ENCODE measurements at places on chromosomes 7 and 10.

- no peak for DNase-seq
These were observed 29.7 kb downstream of the PARP12 start for GRCh38 chr7:140033036-140033435.

DNA sequence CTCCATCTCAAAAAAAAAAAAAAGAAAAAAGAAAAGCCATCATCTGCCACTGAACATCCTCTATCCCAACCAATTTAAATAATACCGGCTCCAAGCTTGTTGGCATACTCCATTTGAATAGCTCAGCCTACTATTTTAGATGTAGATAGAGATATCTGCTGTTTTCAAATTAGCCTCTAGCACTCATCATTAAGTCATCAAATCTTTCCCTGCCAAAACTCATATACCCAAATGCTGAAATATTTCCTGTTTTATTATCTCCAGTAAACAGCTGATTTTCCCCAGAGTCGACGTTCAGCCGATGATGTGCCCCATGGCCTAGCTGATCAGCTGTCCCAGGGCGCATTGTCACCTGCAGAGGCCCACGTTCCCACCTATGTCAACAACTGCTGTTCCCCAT is 34.5 kb upstream of the FRMD4A start:
- DNase-seq: no peak

DNA sequence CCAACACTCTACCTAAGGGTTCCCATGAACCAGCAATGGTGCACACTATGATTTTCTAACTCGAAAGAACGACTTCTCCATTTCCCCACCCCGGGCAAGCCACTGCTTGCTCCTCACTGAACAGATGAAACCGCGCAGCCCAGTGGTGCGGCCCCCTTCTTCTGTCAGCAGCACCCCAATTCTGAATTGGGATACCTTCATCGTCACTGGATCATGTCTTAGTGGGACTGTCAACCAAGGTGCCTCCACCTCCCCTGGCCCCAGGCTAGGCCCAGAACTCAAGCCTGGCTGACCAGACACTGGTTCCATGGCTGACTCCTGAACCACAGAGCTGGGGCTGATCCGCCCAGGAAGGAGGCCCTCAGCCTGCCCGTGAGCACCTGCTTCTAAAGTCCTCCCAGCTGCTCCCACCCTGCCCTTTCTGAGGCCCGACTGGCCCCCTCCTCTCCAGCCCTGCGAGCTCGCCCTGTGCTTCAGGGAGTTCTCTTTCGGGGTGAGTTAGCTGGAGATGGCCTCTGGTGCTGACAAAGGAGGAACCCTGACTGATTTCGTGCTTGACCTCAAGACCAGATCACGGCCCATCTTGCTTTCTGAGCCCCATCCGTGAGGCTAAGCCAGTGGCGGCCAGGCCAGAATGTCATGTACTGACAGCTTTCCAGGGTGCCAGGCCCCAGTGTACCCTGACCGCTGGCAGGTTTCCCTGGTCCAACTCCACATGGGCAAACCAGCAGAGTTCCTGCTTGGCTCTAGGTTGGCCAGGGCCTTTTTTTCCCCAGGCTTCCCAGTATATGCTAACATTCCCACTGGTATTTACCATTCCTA is 44.5 kb downstream of the FAM53B start:
- DNase-seq: no peak

DNA sequence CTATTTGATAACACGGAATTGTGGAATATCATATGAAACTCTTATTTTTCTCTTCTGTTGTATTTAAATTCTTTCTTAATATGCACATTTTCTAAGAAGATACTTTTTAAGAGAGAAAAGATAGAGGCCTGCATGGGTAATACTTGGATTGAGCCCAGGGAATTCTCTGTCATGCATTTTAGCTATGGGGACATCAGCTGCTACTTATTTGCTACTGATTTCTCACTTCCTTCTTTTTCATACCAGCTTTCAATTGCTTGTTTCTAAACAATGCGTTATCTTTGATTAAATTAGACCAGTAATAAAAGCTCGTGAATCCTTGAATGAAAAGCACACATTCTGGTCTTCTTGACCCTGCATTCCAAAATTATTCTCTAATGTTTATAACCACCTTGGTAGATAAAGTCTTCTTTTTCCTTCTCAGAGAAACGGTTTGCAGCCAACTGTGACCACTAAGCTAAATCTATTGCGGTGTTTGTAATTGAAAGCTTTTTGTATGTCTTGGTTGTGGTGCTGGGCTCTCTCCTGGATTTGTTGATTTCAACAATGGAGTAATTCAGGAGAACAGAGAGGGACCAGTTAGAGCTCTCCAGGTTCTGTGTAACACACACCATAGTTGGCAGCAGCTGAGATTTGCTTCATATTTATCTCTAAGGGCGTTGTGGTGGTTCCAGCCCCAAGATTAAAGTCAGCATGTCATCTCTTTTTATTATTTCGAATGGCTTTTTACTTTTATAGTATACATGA is 139.3 kb downstream of the PPP1R9A start:
- DNase-seq: peak; percentile 75

GRCh38 chr10:28897617-28898464 is 220.5 kb downstream of the BAMBI start:
- no peak for DNase-seq

DNA sequence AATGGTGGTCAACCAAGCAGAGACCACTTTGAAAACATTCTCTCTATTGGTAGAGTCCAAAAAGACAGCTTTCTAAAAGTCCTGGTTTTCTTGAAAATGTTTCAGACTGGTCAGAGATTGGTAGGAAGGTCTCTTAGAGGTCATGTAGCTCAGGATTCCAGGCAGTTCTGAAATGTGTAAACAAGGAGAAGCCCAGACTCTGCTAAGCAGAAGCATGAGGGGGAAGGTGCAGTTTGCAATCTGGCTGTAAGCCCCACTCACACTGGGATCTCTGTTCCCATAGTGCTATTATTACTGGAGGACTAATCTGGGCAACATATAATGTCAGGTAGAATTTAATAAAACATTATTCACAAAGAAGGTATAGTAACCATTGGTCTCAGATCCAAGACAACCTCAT is 101.1 kb downstream of the MAGI2 start:
- DNase-seq: no peak

DNA sequence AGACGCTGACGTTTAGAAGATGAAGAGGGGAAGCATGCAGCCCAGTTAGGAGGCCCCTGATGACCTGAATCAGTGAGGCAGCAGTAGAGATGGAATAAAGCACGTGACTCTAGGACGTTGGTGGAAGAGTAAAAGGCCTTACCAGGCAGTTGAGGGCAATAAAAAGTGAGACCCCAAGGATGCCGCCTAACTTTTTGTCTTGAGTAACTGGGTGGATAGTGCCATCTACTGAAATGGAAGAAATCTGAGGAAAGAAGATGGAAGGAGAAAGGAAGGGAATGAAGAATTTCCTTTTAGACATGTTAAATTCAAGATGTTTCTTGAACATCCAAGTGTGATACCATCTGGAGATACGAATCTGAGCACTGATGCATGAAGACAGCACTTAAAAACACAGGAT is 220.0 kb upstream of the LRRN3 start:
- DNase-seq: no peak

- DNase-seq: no peak
These were observed 108.3 kb downstream of the MTERF1 start for GRCh38 chr7:91771921-91772815.

GRCh38 chr7:129438281-129438838 is 4.1 kb downstream of the STRIP2 start:
- no peak for DNase-seq

- DNase-seq: no peak
These were observed 60.2 kb downstream of the FIGNL1 start for GRCh38 chr7:50389961-50390360.

DNA sequence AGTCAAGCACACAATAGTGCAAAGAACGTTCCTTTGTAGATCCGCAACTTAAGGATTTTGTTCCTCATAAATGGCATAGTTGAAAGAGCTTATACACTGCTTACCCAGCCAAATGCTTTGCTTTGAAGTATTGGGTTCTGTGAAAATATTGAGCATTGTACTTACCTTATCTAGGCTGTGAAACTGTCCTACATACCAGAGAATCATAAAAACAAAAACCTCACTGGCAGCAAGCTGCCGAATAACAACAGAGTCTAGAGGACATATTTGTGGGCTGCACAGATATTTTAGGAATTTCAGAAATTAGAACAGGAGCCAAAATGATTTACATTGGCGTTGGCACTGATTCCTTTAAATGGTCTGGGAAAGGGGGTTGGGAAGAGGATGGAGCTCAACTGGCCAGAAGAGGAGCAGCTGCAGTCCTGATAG is 174.8 kb downstream of the RTKN2 start:
- DNase-seq: peak; percentile 71

- DNase-seq: no peak
These were observed 48.9 kb upstream of the HABP2 start for GRCh38 chr10:113503930-113504329.

- peak; percentile 66 for DNase-seq
These were observed 8.9 kb downstream of the COL17A1 start for GRCh38 chr10:104076743-104077160.

DNA sequence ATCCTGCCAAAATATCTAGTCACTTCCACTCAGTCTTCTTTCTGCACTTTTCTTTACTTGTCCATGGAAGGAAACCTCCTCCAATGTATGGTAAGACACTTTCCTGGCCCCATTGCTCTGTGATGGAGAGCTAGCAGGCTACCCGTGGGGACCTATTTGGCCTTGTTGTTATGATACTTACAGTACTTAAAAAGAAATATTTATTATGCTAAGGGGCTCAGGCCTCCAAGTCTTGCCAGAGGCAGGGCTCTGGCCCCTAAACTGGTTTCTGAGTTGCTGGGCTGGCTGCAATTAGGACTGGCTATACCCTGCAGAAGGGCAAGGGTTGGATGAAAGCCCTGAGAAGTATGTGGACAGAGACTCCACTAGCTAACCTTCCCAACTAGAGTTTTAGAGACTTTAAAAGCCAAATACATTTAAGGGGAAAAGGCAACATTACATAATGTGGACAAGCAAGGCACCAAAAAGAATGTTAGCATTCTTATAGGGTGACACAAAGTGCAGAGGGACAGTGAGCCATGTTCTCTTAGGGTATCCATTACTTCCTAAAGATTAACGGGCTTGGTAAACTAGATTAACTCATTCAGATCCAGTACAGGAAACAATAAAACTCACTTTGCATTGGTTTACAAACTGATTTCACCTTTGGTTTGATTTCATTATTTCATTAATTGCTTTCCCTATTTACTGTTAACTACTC is 84.9 kb upstream of the INHBA start:
- no peak for DNase-seq

- no peak for DNase-seq
These were observed 53.0 kb upstream of the PITRM1 start for GRCh38 chr10:3225561-3225960.

- DNase-seq: peak; percentile 96
These were observed 1.1 kb upstream of the ITGB8 start for GRCh38 chr7:20329389-20330238.
